G401 (cell line): ENCODE measurements at places on chromosomes 7 and 10. TPM values are rescaled to one million over a fixed set of nuclear protein-coding genes. Genes with fewer than 3 reads are reported as not detected.
A peak's percentile ranks its signal among the peaks of the same experiment; 100 is the strongest.

PLEKHS1 gene
- total RNA-seq: not detected in 2 replicates

LBX1 gene
- 17.5 and 32.2 TPM in 2 replicates for total RNA-seq

STRIP2 gene
- total RNA-seq: 22.8 and 24.8 TPM in 2 replicates

NUTM2E gene
- not detected in 2 replicates for total RNA-seq

SLC26A3 gene
- total RNA-seq: not detected in 2 replicates

ANKRD30A gene
- total RNA-seq: not detected in 2 replicates

GATA3 gene
- not detected in 2 replicates for total RNA-seq

OLAH gene
- not detected in 2 replicates for total RNA-seq

LRGUK gene
- total RNA-seq: 0.43 TPM in 1 of 2 replicates, not detected in the other

XPNPEP1 gene
- 109 and 153 TPM in 2 replicates for total RNA-seq

DNA sequence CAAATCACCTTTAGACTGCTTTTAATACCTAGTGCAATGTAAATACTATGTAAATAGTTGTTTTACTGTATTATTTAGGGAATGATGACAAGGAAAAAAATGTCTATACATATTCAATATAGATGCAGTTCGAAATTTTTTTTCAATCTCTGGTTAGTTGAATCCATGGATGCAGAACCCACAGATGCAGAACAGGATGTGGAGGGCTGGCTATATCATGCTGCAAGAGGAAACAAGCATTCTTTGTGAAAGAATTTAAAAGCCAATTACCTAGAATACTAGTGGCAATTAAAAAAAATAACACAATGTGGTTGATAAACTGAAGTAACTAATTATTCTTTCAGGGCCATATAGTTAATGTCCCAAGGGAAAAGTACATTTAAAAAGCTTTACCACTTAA is 170.4 kb downstream of the ZNF438 start:
- no peak for DNase-seq

DNA sequence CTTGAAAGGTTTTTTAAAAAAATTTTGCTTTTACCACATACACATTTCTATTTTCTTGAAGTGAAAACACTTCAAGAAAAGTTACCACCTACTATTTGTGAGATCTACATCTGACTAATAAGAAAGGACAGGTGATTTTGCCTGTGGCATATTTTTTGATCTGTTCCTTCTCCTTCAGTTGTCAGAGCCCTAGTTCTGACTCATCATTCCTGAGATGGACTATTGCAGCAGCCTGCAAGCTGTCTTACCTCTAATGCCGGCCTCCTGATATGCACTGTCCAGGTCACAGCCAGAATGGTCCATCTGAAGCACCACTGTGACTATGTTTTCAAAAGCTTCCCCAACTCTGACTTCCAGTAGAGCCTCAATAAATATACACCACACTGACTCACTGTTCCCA is 28.2 kb upstream of the ANK3 start:
- DNase-seq: peak; percentile 58

- DNase-seq: no peak
Measured at GRCh38 chr10:120507175-120507574, 50.1 kb downstream of the PLPP4 start.

DNA sequence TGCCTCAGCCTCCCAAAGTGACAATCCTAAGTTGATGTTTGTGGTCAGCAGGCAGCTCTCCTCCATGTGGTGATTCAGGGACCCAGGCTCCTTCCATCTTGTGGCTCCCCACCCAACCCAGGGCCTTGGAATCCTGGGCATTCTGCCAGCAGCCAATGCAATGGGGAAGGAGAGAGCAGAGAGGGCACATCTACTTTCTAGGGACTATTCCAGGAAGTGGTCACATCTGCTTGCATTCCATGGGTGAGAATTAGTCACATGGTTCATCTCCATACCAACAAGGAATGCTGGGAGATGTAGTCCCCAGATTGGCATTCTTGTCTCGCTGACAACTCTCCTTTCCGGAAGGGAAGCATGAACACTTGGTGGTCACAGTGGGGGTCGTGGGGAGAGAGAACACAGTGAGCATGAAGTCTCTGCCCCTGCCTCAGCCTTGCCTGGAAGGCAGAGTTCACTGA is 9.9 kb upstream of the SRRM3 start:
- DNase-seq: peak; percentile 45

GRCh38 chr10:119893074-119893473 is 544 bp downstream of the SEC23IP start:
- DNase-seq: no peak

GRCh38 chr10:16227674-16228073 is 209.1 kb upstream of the PTER start:
- DNase-seq: no peak

- DNase-seq: no peak
Measured at GRCh38 chr10:108060246-108060645, 895.7 kb upstream of the SORCS1 start.

DNA sequence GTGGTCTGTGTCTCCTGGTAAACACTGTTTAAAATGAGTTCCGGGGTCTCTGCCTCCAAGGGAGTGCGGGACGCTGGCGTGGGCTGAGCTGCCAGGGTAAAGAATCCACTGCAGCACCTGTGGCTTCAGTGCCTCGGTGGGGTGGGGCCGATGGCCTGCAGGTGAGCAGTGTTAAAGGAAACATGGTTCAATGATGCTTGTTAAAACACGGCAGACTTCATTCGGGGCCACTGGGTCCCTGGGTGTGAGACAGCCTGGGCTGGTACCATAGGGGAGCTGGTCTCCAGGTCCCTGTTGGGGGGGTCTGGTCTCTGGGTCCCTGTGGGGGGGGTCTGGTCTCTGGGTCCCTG is 24.9 kb upstream of the KNDC1 start:
- no peak for DNase-seq

DNA sequence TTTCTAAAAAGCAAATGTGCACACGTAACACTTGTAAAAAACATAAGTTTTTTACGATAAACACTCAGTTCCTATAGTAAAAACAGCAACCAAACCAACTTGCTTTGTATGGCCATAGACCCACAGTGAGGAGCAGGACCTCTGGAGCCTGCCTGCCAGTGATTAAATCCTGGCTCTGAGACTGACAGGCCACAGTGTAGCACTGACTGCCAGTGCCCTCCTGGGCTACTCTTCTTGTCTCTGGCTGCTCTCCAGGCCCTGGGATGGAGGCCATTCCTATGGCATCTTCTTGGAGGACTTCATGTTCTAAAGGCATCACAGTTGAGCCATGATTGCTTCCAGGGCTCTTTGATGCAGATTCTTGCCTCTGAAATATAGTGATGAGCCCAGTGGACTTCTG is 22.7 kb upstream of the TMEM254 start:
- DNase-seq: peak; percentile 36

- DNase-seq: peak; percentile 23
Measured at GRCh38 chr7:1812509-1813393, 142.7 kb downstream of the ELFN1 start.

DNA sequence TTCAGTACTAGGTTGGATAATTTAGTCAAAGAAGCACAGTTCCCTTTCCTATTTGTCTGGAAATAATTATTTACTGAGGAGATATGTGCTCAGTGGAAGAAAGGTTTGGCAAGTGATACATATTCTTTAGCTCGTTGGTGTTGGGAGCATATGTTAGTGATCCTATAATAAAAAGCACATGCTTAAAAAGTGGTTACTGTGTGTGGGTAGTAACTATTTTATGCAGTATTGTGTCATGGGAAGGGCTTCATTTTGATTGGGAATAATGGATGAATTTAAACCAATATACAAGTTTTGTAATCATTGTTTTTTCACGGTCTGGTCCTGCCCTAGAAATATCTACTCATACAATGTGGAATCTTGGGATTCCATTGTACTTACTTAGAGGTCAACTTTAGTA is 188.7 kb upstream of the PPP1R3A start:
- no peak for DNase-seq

DNA sequence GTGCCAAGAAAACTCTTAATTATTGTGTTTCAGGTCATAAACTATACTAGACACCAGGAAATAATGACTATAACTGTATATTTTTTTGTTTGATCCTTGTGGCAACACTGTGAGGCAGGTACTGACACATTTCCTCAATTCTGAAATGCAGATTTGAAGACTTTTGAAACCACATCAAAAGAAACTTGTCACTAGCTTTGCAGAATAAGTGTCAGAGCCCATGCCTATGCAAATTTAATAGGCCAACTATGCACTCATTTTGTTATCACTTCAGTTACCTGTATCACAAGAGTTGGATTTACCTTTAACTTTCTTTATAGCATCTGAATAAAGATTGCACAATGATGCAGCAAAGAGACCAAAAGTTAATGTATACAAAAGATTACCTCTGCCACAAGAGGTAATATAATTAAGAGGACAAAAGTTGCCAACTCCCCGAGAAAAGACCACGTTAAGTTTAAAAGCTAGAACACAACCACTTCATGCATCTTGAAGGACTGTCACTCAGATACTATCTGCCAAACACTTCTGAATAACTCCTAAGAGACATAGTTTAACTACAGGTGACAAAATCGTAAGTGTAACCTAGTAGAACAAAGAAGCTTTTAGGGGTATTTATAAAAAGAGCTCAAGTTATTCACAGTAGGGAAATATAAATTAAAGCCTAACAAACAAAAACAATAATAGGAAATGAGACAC is 80.5 kb downstream of the ELAPOR2 start:
- DNase-seq: no peak

DNA sequence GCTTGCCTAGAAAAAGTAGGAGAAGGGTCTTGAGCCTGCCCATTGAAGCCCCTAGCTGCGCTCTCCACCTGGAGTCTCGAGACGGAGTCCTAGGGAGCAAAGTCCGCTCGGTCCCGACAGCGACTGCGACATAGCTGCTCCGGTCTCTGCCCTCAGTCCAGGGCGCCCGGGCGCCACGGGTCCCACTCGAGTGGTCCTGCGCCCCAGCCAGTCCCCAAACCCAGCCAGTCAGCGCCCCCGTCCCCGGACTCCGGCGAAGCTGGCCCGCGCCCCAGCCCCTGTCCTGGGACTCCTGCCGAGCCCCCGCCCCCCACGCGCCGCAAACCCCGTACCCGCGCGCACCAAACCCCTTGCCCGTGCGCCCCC is 490 bp downstream of the TNS3 start:
- DNase-seq: no peak

- DNase-seq: no peak
Measured at GRCh38 chr7:43570688-43571365, 12.1 kb upstream of the STK17A start.

GRCh38 chr10:112362833-112363232 is 11.1 kb upstream of the ACSL5 start:
- no peak for DNase-seq

GRCh38 chr7:46155367-46155766 is 234.3 kb upstream of the IGFBP3 start:
- DNase-seq: no peak

- DNase-seq: no peak
Measured at GRCh38 chr7:30012757-30013156, 13.7 kb downstream of the FKBP14 start.

DNA sequence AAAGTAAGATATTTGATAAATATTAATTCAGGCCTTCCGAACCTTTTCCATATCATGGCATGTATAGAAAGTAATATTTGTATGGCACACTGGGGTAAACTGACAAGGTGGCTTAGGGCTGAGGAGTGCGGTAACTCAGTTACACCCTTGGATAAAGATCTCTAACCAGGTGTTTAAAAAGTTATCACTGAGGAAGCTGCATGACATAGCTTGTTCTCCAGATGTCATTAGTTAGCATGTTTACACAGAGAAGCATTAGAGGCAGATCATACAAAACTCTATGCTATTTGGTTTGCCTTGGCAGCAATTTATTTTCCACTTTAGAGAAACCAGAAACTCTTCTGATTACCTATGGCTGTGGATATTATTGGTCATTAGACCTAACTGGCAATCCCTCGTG is 118.2 kb downstream of the ST7 start:
- DNase-seq: no peak

GRCh38 chr7:114919587-114919986 is 2.3 kb upstream of the MDFIC start:
- DNase-seq: no peak

DNA sequence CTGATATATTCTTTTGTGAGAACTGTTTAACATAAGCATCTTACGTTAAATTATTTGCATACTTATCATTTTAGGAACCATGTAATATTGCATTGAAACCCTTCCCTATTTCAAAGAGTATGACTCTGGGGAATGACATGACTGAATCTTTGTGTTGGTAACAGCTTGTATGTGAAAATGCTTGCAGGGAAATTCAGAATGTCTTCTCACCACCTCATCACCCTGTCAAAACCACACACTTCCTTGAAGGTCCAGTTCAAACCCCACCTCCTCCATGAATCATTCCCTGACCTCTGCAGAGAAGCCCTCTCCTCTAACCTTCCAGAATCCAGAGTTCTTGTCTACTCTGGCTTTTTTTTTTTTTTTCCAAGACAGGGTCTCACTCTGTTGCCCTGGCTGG is 26.3 kb upstream of the NKX2-3 start:
- no peak for DNase-seq
